Stimulated activated CD4-positive, alpha-beta T cell treated with anti-CD3 and anti-CD28 coated beads, Interleukin-12 subunit alpha, Interleukin-12 subunit beta, amount 100 ng/mL, for 4 hours (primary cell): ENCODE measurements at places on chromosomes 7 and 10.

- no peak for DNase-seq
Measured at GRCh38 chr7:33909318-33909717, 4.0 kb downstream of the BMPER start.

DNA sequence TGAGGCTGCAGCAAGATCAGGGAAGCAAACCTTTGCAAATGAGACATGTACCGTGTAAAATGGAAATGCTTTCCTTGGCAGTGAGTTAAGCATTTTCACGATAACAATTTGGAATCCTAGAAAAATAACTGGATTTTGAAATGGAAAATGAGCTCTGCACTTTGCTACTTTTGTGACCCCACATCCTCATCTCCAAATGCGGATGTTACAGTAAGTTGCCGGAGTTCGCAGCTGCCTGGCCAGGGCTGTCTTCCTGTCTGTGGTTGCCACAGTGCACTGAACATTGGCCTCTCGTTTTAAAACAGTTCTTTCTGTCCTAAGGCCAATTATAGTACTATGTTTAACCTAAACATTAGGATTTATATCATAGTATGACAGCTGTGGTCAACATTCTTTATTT, 136.2 kb upstream of the FZD8 start:
- DNase-seq: no peak

DNA sequence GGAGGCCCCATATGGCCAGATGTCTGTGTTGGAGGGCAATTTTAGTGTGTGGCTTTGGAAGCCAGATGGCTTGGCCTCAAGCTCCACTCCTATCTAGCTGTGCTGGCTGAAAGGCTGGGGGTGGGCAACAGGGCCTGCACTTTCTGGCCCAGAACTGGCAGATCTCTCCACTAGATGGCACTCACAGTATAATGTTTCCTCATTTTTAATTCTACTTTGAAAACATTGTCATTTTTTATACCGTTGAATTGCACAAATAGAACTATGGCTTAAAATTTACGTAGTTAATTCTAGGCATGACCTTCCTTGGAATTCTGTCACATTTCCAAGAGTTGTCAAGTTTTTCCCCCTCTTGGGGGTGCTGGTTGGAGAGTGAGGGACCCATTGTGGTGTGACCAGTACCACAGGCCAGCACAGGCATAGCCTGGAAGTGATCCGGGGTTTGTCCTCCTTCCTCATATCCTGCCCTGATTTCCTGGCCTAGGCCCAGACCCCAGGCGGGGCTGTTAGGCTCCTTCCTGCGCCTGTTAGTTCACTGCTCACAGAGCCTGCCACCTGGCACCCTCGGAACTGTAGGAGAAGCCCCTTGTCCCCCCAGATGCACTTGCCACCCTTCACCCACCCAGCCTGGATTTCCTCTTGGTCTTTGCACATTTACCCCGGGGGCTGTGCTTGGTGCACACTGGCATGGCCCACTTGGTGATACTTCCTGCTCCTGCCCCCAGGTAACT, 52.8 kb downstream of the ARHGAP22 start:
- DNase-seq: no peak

GRCh38 chr10:97733256-97733655, 3.7 kb upstream of the ZFYVE27 start:
- no peak for DNase-seq

DNA sequence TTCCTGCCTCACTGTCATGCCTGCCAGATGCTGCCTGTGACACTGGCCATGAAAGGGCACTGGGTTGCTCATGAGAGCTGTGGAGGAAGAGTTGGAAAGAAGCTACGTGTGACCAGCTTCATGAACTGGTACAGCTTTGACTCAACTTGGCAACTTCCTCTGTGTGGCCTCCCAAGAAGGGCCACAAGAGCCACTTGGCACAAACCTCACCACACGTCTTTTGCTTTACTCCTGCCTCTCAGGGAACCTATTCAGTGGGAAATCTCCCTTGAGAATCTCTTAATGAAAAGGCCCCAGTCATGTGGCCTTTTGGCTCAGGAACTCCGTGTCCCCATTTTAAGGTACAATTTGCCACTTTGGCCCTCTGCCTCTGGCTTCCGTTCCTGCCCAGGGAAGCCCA, 54.5 kb downstream of the FRMD4A start:
- DNase-seq: no peak

- DNase-seq: peak; percentile 90
Measured at GRCh38 chr10:91220194-91220953, at the start of gene PCGF5. TSS of gene PCGF5 (plus strand) at chr10:91220663. CDS start at chr10:91222872, 2,209 bp downstream.

DNA sequence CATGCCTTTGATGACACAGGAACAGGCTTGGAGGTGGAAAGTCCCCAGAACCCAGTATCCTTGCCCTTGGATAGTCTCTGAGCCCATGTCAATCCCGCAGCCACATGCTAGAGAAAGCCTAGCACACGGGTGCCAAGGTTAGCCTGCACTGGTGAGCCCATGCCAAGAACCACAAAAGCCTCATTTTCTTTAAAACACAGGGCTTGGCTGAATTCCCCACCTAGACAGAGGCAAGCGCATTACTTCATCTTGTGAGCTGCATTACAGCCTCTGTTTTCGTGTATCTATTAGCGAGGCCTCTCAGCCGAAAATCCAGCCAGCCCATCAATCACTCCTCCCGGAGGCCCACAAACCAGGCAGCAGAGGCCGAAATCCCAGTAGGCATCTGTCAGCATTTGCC, 314.9 kb upstream of the AUTS2 start:
- no peak for DNase-seq

- no peak for DNase-seq
Measured at GRCh38 chr10:97888641-97889262, 39.1 kb downstream of the GOLGA7B start.

DNA sequence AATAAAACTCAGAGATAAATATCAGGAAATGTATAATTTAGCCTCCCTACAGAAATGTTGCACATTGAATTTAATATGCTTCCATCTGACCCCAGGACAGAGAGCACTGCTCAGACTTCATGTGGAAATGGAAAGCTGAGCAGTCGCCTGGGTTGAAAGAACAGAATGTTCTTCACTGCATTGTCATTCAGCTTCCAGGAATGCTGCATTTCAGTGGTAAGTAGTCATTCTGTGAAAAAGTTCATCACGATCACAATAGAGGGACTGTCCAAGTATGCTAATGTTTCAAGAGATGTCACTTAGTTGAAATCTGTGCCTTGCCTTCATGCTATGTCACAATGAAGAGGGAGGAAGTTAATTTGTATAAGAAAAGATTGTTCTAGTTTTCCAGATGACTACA, 147.3 kb downstream of the NRCAM start:
- DNase-seq: no peak

DNA sequence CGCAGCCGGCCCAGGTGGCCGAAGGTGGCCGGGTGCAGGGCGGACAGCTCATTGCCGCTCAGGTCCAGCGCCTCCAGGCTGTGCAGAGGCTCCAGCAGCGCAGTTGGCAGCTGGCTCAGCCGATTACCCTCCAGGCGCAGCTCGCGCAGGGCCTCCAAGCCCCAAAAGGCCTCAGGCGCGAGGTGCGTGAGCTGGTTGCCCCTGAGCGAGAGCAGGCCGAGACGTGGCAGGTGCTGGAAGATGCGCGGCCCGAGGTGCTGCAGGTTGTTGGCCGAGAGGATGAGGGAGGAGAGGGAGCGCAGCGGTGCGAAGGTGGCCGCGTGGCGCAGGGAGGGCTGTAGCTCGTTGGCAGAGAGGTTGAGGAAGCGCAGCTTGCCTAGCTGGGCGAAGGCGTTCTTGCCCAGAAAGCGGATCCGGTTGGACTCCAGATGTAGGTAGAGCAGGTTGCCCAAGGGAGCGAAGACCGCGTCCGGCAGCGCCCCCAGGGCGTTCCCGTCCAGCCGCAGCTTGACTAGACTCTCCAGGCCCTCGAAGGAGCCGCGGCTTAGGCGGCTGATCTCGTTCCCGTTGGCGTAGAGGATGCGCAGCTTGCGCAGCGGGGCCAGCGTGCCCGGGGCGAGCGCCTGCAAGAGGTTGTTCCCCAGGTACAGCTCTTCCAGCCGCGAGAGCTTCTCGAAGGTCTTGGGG, 923 bp downstream of the TRIL start:
- no peak for DNase-seq

- DNase-seq: no peak
Measured at GRCh38 chr7:107949443-107949935, 53.5 kb downstream of the LAMB1 start.

- DNase-seq: no peak
Measured at GRCh38 chr7:157568106-157568769, 231.4 kb downstream of the DNAJB6 start.

GRCh38 chr10:29828440-29828894, 193.7 kb upstream of the SVIL start:
- no peak for DNase-seq

DNA sequence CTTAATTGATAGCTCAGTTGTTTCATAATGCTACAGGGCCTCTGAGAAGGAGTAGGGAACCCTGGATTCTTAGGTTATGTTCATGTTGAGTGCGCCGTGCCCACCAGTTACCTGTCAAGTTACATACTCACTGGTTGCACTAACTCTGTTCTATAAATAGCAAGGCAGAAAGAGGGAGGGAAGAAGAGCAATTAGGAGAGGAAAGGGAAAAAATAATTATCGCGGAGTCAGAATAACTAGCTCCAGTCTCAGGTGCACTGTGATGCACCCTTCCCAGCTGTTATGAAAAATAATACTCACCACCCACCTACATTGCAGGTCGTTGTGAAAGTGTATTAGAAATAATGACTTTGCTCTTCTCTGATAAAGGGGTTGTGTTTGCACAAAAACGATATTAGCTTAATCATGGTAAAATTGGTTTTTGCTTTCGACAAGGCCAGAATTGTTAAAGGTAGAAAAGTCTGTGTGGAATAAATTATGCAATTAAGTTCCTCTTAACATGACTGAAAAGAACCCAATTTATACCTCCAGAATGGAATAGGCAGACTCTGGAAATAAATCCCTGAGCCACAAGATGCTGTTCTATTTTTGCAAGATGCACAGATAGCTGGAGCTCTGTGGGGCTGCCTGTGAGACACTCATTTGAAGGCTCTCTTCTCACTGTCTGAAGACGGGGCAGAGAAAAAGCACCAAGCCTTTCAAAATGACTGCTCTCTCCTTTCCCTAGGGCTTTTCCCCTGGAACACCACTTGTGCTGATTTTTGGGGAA, 137.6 kb upstream of the PITRM1 start:
- DNase-seq: no peak

- no peak for DNase-seq
Measured at GRCh38 chr7:87463982-87464381, 11.5 kb downstream of the ABCB4 start.

DNA sequence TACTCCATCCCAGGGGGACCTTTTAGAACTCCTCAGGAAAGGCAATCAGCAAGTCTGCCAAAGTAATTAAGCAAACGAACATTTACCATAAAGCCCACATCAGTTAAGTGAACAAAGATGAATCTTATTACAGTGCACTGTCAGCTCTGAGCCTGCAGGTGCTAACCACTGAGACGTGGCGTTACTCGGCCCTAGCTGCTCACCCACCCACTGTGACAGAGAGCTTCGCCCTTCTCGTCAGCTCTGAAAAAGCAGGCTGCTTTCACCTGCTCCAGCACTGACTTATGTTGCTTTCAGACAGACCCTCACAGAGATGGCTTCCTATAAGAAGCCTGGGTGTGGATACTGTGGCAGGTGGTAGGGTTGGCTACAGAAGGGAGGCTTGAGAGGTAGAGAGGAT, 57.7 kb upstream of the KCNIP2 start:
- DNase-seq: no peak

DNA sequence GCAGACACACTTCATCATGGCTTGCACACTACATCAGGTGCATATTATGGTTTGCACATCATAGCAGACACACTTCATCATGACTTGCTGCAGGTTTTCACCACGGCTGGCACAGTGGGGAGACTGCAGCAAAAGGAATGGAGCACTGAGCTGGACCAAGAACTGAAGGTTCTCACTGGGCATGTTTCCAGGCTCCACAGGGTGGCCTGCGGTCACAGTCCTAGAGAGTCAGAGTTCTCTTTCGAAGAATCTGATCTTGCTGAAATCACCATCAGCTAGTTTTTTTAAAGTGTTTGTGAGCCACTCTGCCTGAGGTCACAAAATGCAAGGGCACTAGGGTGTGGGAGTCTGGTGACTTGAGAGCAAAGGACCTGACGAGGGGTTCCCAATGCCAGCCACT, 140.4 kb upstream of the NPY start:
- no peak for DNase-seq

DNA sequence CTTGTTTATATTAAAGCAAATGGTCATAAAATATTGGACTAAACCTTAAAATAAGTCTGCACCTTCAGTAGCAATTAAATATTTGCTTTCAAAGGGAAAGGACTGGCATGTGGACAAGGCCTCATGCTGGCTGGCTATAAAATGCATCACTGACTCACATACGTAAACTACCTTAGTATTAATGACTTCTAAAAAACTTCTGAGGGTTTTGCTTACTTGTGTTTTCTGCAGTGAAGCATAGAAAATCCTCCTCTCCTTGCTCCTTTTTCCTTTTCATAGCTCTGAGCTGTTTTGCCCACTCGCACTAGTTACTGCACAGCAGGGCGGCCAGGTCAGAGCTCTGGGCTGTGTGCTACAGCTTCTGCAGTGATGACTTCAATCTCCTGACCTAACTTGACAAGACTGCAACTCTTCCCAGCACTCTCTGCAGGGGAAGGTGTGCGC, 82.3 kb downstream of the CUL2 start:
- no peak for DNase-seq

GRCh38 chr10:28411648-28412047, 108.8 kb upstream of the MPP7 start:
- no peak for DNase-seq

GRCh38 chr10:101668566-101668965, 26.4 kb downstream of the FBXW4 start:
- no peak for DNase-seq

GRCh38 chr7:128888756-128889095, 21.8 kb downstream of the KCP start:
- no peak for DNase-seq

DNA sequence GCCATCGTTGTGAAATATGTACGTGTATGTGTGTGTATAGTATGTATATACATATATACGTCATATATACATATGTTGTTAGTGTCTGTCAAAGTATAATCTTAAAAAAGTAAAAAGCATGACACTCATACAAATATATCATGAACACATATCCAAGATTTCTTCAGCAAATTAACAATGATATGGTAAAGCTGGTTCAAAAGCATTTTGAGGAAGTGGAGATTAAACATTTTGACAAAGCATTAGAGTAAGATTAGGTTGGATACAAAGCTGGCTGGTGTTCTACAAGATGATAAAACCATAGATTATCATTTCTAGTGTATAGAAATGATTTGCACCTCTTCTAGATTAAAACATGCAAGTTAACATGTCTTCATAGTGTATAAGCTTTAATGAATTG, 771 bp upstream of the NUDCD3 start:
- DNase-seq: no peak

GRCh38 chr7:155338632-155339320, 41.1 kb downstream of the INSIG1 start:
- peak; percentile 21 for DNase-seq

GRCh38 chr10:76422769-76423168, 991.3 kb downstream of the LRMDA start:
- DNase-seq: no peak
